ENCODE measurements at places on chromosomes 4 and X.

DNA sequence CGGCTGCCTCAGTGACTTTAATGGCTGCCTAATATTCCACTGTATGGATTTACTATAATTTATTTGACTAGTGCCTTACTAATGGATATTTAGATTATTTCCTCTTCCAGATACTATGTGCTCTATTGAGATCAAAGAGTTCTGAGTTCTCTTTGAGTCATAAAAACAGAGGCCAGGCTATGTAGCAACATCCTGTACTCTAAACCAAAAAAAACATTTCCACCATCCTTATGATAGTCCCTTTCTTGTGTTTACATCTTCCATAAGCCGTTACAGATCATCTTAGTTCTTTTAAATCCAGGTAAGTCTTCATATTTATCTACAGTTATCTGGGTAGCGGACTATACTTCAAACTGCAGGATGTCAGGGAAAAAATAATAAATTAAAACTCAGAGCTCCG is 56.6 kb upstream of the TMEM184C start:
- DNase-seq = no peak

- no peak for DNase-seq
These were observed 125.6 kb downstream of the CDS1 start for GRCh38 chr4:84708406-84709135.

DNA sequence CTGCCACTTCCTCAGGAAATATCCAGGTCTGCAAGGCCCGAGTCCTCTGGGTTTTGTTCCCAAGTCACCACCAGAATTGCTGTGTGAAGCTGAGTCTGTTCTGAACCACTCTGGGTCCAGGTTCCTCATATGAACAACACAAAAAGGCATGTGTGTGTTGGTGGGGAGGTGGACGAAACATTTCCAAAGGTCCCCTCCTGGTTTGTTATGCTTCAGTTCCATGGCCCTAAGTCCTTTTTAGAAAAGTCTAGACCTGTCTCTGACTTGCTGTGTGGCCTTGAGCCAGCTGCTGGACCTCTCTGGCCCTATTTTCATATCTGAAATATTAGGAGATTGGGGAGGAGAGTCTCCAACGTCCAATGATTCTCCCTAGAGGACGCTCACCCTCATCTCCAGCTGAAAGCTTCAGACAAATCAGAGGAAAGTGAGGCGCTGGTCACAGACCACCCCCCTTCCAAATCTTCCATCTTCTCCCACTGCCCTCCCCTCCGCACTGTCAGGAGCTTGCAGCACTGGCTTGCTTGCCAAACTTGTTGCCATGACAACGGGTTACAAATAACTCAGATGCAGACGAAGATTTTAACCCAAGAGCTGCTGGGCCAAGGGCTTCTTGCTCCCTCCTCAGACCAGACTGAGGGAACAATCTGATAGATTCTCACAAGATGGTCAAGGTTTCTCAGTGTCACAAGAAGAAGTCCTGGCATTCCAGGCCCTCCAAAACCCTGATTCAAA is 64.5 kb downstream of the SMC1A start:
- DNase-seq = no peak

DNA sequence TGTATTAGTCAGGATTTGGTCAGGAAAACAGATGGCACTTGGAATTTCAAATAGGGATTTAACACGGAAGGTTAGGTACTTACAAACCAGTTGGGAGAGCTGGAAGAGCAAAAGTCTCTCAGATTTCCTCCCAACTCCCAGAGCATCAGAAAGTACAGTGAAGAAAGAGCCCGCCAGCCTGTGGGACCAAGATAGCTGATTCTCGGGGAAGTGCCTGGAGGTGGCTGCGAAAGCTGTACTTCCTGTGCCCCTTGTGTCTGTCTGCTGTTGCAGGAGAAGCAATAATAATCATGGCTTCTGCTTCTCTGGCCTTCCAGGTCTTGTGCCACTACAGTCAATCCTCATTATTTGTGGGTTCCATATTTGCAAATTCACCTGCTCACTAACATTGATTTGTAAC is 221.0 kb upstream of the BCOR start:
- no peak for DNase-seq

DNA sequence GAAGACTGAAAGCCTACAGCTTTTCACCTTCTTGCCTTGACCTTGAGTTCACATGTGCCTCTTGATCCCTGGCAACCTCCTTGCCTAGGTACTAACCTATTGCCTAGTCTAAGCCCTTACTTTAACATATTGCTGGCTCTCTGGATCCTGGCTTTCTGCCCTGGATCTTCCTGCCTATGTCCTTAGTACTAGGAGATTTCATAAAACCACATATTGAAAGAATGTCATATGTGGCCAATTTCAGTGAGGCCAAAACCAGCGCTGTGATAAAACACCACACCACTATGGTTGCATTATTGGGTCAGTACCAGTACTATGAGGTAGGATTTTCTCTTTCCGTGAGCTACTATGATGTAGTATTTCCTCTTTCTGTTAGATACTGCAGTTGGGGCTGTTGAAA is 80.4 kb downstream of the CT47B1 start:
- no peak for DNase-seq

DNA sequence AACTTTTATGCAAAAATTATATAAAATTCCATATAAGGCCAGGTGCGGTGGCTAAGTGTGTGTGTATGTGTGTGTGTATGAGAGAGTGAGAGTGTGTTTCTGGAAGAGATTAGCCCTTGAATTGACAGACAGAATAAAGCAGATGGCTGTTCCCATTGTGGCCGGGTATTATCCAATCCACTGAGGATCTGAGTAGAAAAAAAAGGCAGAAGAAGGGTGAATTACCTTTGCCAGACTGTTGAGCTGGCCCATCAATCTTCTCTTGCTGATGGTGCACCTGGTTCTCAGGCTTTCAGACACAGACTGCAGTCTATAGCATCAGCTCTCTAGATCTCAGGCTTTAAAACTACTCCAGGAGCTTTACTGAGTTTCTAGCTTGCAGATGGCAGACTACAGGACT is 92.2 kb upstream of the SLIT2 start:
- DNase-seq = no peak

DNA sequence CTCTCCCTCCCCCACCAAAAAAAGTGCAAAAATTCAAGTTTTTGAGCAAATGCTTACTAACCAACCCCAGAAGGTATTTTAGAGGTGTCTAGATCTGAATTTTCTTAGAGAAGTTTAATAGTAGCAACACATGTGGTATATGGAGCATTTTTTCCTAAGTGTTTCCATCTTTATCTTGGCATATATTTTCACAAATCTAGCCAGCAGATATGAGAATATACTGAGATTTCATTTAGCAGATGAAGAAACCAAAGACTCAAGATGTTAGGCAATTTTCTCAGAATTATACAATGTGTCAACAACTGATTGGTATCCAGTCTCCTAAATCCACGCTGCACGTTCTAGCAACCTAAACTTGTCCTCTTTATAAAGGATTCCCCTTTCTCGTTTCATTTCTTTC is 245.5 kb upstream of the CXXC4 start:
- no peak for DNase-seq

DNA sequence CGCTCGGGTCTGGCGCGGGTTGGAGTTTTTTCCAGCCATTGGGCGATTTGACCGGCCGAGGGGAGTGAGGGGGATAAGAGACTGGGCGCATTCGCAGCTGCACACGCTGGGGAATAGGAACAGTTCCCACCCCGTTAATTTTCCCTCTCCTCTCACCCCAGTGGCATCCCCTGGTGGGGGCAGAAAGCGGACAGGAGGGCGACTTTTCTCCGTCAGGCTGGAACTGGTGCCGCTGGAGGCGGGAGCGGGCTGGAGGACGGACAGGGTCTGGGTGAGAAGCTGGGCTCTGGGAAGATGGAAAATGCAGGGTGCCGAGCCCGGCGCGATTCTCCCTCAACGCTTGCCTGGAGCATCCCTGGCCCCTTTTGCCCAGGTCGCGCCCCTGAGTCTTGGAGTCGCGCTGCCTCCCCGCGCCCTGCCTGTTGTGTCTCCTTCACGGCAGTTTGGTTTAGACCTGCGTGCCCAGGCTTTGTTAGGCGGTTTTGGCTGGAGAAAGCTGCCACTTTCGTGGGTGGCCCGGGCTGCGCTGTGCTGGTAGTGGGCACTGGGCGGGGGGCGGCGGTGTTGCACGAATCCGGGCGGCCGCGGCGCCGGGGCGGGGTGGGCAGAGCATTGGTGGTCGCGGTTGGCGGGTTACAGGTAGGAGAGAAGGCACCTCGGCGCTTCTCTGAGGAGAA is 2.0 kb downstream of the ADGRL3 start:
- DNase-seq = no peak

GRCh38 chr4:36264207-36264826 is 17.1 kb upstream of the DTHD1 start:
- no peak for DNase-seq

- DNase-seq = no peak
These were observed 382.7 kb upstream of the GALNTL6 start for GRCh38 chr4:171430495-171430894.

DNA sequence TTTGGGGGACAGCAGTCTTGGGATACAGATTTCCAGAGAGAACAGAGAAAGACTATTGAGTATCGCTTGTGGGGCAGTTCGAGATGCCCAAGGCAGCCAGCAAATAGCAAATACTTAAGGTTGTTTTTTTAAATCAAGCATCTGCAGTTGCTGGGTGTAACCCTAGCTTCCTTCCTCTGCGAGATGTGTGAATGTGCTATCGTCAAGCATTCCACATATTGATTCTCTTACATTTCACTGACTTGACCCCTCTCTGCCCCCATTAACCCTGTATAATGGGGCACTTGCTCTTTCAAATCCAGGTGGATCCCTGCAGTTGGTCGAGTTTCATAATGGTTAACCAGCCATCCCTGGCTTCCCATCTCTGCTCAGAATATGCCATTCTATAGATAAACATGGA is 23.5 kb downstream of the KCNE5 start:
- no peak for DNase-seq

- DNase-seq = no peak
These were observed 373.7 kb downstream of the NAF1 start for GRCh38 chr4:162793004-162793403.

- no peak for DNase-seq
These were observed 42.0 kb downstream of the PHKA2 start for GRCh38 chrX:18941896-18942295.

DNA sequence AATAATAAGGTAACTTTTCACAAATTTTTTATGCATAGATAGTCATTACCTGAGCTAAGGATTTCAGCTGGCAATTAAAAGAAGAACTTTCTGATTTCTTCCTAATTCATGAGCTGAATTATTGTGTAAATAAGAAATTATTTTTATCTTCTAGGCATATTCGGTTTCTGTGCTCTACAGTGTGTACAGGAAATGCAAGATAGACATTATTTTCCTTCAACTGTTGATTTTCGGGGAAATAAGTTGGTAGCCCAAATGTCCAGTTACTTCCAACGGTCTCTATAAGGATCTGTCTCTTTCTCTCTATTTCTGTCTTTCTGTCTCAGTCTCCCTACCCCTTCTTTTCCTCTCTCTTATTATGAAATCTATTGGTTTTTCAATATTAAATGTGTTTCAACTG is 137.3 kb upstream of the CLNK start:
- no peak for DNase-seq

GRCh38 chr4:722169-722725 is 16.6 kb downstream of the PCGF3 start:
- DNase-seq = no peak

All from mucosa of gallbladder (tissue), 1 donor.